ENCODE measurements at places on chromosomes 4 and X. TPM values are rescaled to one million over a fixed set of nuclear protein-coding genes. Genes with fewer than 3 reads are reported as not detected.

Gene GPR82
- total RNA-seq: 0.14 TPM

DNA sequence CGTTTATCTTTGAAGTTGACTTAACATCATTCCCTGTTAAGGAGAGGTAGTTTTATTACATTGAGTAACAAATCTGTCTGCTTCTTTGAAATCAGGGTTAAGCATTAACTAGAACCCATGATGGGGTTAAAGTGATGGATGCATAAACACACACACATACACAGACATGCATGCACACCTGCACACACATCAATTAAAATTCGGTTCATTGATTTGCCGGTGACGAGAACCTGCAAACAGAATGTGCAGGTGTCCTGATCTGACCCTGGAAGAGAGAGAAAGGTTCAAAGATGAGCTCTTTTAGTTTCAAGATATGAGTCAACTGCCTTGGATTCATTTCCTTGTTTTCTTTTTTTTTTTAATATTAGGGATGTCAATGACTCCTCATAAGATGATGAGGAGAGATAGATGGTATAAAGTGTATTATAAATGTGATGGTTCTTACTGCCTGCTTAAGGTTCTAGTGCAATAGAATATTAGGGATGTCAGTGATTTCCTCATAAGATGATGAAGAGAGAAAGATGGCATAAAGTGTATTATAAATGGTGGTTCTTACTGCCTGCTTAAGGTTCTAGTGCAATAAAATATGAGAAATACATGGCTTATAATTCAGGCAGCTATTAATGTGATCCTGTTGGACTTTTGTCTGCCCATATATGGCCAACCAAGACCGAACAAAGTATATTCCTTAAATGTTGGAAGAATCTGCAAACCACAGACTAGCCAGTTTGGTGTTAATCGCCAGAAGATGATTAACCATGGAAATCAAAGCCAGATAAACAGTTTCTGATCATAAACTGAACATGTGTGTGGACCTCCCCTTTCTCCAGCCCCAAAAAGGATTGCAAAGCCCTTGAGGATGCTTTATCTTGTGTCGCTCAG, 14.1 kb upstream of the CD99 start:
- DNase-seq: no peak

Gene GRIA2
- total RNA-seq: not detected

DNA sequence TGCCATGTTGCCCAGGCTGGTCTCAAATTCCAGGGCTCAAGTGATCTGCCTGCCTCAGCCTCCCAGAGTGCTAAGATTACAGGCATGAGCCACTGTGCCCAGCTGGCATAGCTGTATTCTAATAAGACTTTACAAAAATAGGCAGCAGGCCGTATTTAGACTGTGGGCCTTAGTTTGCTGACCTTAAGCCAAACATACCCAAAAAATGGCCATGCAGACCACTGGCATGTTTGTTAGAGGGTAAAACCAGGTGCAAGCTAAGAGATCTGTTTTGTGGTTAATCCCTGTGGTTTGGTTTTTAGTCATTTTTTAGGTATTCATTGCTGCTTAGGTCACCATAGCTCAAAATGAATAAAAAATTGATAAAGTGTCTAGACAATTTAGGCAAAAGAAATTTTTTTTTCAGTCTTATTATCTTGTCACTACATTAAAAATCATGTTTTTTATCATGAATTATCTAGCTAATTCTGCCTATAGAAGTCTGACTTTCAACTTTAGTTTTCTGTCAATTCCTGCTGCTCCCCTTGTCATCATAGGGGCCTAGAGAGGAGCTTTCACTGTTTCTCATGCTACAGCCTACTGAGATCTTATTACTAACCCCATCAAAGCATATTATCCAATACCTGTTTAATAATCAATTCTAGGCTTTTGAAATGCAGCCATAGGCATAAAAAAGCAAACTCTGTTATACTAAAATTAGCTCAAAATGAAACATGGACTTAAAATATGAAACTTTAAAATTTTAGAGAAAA, 7.5 kb upstream of the SPINK2 start:
- DNase-seq: no peak

DNA sequence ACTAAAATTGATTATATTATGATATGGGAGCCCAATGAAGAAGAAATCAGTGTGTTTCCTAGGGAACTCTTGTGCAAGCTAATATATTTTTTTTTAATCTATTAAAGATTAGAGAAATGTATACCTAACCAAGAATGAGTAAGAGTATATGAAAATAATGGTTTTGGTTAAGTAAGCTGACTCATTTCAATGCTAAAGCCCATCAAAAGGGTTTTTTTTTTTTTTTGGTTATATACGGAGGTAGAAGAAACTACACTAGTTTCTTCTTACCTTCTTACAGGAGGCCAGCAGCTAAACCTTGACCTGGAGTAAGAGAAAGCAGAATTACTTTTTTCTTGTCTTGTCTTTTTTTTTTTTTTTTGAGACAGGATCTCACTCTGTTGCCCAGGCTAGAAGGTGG, 27.5 kb downstream of the RUFY3 start:
- no peak for DNase-seq

DNA sequence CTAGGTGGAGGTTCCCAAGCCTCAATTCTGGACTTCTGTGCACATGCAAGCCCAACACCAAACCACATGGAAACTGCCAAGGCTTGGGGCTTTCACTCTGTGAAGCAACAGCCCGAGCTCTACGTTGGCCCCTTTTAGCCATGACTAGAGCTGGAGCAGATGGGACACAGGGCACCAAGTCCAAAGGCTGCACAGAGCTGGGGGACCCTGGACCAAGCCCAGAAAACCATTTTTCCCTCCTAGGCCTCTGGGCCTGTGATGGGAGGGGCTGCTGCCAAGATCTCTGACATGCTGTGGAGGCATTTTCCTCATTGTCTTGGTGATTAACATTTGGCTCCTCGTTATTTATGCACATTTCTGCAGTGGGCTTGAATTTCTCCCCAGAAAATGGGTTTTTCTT, 258.7 kb upstream of the ACTRT1 start:
- no peak for DNase-seq
